ENCODE measurements at places on chromosomes 12 and 14.

- DNase-seq = no peak
Measured at GRCh38 chr14:68571114-68571591, 221.7 kb downstream of the ZFP36L1 start.

- DNase-seq = no peak
Measured at GRCh38 chr12:130371296-130371695, 33.6 kb downstream of the PIWIL1 start.

GRCh38 chr14:69034612-69035262 is 55.6 kb upstream of the ACTN1 start:
- DNase-seq = no peak

DNA sequence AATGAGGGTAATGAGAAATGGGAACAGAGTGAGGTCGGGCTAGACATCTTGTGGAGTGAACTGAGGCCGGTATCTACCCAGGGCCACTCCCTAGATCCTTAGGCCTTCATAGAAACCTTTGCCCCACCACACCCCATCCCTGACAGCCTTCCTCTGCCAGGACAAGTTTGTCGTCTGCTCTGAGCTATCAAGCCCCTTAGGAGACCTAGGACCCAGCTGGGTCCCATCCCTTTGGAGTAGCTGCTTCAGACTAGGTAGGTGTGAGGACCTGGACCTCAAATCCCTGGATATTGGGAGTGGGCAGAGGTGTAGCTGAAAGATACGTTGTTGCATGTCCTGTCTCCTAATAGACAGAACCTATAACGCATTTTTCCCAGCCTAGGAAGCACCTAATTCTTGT is at the start of gene TMEM253:
TSS of gene TMEM253 (plus strand) at position 136 of the 400 bp plus-strand sequence. CDS start 278 bp downstream, outside the sequence.
- peak; percentile 81 for DNase-seq

DNA sequence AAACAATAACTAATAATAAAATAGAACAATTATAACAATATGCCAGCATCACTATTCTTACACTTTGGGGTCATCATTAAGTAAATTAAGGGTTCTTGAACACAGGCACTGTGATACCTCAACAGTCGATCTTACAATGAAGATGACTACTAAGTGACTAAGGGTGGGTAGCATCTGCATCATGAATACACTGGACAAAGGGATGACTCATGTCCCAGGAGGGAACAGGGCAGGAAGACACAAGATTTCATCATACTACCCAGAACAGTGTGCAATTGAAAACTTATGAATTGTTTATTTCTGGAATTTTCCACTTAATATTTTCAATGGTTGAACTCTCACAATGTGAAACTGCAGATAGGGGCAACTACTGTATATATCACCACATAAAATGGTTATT is 19.7 kb downstream of the TSPAN19 start:
- peak; percentile 46 for DNase-seq

- no peak for DNase-seq
Measured at GRCh38 chr14:46626876-46627275, 24.7 kb downstream of the RPL10L start.

- DNase-seq = no peak
Measured at GRCh38 chr12:19065871-19066270, 63.7 kb upstream of the PLEKHA5 start.

DNA sequence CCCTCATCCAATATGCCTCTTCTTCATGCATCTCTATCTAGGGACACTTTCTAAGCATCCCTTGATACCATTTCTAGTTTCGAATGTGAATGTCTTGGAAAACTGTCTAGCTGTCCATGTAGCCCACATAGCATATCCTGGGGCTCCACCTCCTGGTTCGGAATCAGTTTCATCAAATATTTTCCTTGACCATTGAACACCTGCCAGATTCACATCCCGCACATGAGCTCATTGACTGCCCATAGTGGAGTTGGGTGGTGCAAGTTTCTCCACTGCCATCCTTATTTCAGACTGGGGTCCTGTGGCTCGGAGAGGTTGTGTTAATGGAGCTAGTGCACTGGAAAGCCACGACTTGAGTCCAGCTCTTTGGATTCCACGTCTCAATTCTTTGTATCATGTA is 58.6 kb upstream of the TMEM263 start:
- DNase-seq = no peak

- no peak for DNase-seq
Measured at GRCh38 chr14:53719536-53719935, 237.1 kb downstream of the BMP4 start.

GRCh38 chr12:81988362-81988761 is 229.2 kb upstream of the PPFIA2 start:
- no peak for DNase-seq

GRCh38 chr14:103547455-103547940 is 15.0 kb downstream of the BAG5 start:
- DNase-seq = no peak

DNA sequence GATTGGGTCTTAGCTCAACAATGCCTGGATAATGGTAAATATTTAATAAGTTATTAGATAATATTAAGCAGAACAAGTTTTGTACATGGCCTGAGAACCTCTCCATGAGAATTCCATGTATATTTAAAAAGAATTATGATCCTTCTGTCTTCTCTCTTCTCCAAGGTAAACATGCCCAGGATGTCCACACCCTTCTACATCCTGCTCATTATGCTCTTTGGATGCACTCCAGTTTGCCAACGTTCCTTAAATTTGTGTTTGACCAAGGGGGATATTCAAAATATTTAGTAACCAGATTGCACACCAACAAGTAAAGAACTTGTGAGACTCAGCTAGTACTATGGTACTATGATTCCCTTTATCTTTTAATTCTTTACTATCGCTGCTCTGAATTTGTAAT is 44.8 kb upstream of the ERGIC2 start:
- DNase-seq = no peak

- DNase-seq = no peak
Measured at GRCh38 chr12:121858662-121859572, at the start of gene HPD. TSS of gene HPD (minus strand) at chr12:121858859. CDS start at chr12:121858823, 36 bp downstream.

DNA sequence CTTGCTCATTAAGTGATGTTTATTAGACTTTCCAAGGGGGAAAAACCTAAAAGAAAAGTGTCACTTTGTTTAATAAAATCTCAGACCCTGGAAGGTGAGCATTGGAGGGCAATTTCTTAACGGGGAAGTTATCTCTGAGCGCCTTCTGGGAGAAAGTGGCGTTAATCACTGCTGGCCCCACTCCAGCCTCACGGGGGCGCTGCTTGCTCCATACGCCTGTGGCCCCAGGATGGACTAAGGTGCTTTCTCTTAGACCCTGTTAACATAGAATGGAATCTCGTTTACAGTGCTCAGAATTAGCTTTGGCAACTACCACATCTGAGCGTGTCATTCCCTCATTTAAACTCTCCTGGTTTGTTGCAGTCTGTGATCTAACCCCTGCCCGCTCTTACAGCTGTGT is 16.4 kb upstream of the PRIMA1 start:
- DNase-seq = no peak

GRCh38 chr12:9064815-9065606 is 50.7 kb downstream of the A2M start:
- peak; percentile 88 for DNase-seq

- peak; percentile 20 for DNase-seq
Measured at GRCh38 chr14:24110060-24110459, 4.5 kb upstream of the DCAF11 start.

- DNase-seq = no peak
Measured at GRCh38 chr14:92421751-92422150, 91.8 kb upstream of the RIN3 start.

DNA sequence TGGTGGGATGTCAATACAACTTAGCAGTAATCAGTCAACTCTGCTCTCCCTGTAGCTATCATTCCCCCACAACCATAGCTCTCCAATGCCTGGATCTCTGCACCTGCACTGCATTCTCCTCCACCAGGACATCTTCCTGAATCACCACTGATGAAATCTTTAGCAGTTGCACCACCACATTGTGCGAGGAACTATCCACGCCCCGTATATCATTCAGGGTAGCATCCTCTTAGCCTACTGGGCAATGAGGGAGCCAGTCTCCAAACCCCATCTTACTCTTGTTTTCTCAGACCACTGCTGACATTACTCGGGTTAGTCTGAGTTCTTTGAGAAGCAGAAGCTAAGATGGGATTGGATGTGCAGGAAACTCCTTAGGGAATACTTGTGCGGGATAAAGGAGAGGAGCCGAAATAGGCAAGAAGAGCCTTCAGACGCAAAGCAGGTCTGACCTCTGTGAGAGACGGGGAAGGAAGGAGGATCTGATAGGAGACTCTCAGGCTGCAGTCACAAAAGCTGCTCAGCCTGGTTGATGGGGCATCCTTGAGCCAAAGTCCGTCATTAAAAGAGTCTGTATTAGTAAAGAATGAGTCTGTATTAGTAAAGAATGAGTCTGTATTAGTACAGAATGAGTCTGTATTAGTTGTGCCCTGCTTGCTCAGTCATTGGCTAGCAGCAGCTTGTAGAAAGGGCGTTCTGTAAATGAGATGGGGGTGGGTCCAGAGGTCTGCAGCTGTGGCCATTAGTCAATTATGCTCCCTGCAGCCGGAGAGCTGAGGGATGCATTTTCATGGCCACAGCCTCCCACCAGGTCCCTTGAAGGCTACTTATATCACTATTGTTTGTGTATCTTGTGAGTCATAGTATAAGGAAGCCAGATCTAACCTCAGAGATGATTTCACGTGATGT is 49.6 kb upstream of the RASSF3 start:
- DNase-seq = peak; percentile 68

GRCh38 chr12:123655420-123655819 is 15.5 kb upstream of the TCTN2 start:
- DNase-seq = no peak

GRCh38 chr12:66290716-66291200 is 11.5 kb upstream of the HELB start:
- DNase-seq = no peak

DNA sequence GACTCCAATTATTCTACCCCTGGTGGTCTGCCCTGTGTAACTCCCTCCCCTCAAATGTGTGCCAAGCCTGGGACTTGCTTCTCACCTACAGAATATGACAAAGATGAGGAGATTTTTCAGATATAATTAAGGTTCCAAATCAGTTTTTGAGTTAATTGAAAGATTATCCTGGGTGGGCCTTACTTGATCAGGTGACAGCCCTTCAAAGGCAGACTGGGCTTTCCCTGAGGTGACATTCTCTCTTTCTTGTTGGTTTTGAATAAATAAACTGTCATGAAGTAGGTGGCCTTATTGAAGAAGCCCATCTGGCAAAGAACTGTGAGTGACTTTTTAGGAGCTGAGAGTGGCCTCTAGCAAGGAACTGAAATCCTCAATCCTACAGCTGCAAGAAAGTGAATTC is 106.0 kb downstream of the BRMS1L start:
- DNase-seq = no peak

- DNase-seq = no peak
Measured at GRCh38 chr12:79644274-79645234, 46.2 kb downstream of the PAWR start.

- DNase-seq = no peak
Measured at GRCh38 chr12:18753481-18754123, 15.7 kb downstream of the CAPZA3 start.

DNA sequence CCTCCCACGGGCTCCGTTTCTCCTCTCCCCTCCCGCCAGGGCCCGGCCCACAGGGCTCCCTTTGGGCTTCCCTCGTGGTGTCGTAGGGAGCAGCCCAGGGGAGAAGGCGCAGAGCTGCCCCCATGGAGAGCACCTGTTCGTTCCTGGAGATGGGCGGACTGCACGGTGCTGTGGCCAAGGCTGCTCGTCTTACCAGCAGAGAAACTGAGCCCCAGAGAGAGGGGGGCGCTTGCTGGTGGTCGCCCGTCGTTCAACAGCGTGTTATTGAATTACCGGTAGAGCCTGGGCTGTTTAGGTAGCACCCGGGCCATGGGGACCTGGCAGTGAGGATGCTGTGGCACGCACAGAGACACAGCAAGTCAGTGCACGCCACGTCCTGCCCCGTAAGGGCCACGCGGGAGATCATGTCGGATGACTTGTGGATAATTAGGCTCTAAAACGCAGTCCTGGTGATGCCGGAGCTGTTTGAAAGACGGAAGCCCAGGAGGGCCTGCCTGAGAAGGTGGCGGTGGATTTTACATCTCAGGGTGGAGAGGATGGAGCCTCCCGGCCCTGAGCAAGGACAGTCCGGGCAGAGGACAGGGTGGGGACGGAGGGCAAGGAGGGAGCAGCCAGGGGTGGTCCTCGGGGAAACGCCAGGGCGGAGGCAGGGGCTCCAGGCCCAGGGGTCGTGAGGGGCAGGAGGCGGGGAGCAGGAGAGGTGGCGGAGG is 134.4 kb downstream of the ADGRD1 start:
- DNase-seq = no peak

- DNase-seq = no peak
Measured at GRCh38 chr14:75702616-75703261, 41.7 kb downstream of the TTLL5 start.

DNA sequence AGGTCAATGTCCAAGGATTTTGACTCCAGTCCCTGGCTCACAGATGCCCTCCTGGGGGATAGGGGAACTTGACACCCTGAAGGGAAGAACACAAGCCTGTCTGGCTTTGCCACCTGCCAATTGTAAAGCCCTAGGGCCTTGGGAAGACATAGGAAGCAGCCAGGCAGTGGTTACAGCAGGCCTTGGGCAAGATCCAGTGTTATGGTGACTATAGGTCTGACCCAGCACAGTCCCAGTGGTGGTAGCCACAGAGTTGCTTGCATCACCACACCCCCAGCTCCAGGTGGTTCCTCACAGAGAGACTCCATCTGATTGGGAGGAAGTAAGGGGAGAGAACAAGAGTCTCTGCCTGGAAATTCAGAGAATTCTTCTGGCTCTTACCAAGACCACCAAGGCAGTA is 24.2 kb downstream of the OR6C68 start:
- DNase-seq = no peak

GRCh38 chr12:94284859-94285258 is 136.5 kb downstream of the PLXNC1 start:
- DNase-seq = no peak

DNA sequence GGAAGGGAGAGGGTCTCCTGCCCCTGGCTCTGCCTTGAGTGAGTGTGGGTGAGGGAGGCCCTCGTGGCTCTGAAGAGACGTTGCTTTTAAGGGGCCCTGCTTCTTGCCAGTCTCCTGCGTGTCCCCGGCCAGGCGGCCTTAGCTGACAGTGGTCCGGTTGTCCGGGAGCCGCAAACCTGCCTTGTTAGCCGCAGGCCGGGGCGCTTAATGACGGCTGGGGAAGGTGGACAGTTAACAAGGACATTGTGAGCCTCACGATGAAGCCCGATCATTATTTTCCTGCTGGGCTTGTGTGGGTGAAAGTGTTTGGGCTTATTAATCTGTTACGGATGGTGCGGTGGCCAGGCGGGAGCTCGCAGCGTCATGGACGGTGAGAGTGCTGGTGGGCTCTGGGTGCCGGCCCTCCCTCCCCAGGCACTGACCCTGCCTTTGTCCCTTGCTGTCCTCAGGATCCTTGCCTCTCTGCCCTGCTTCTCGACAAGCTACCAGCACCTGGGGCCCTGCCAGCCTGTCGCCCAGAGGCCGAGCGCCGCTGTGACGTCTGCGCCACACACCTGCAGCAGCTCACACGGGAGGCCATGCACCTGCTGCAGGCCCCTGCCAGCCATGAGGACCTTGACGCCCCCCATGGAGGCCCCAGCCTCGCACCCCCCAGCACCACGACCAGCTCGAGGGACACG is 13.3 kb downstream of the KIF26A start:
- no peak for DNase-seq
